ENCODE measurements at places on chromosomes 11 and 22.

DNA sequence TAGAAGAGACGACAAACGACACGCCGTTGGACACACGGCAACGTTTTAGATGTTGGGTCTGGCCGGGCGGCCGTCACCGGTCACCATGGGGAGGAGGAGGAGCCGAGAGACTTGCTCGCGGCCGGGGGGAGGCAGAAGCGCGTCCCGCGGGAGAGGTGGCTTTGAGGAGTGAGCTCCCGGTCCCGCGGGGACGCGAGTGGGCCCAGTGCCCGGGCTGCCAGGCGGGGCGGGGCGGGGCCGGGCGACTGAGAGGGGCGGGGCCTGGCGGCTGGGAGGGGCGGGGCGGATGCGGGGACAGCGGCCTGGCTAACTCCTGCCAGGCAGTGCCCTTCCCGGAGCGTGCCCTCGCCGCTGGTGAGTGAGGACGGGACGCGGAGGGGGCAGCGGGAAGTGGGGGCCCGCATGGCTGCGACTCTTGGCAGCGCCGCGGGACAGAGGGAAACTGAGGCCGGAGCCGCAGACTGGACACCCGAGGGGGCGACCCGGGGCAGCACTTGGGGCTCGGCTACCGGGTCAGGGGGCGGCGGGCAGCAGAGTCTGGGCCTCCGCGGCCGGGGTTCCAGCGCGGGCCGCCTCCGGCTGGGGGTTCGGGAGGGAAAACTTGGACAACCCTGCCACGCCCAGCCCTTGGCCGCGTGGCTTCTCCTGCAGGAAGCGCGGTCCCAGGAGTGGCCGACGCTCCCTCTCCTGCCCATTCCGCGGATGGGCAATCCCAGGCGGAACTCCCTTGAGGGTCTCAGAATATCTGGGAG, at the start of gene TSPO:
Gene TSPO, plus strand, starts transcription at position 309 of the 752 bp plus-strand sequence. CDS start 7,680 bp downstream, outside the sequence.
- no peak for DNase-seq

- no peak for DNase-seq
Observed at GRCh38 chr11:1193326-1194230, 29.3 kb upstream of the MUC5B start.

GRCh38 chr11:116481126-116481675, 291.6 kb downstream of the BUD13 start:
- no peak for DNase-seq

- DNase-seq, result no peak
Observed at GRCh38 chr11:66860449-66860831, 3.6 kb downstream of the LRFN4 start.

GRCh38 chr11:73350908-73351636, 25.1 kb upstream of the RELT start:
- no peak for DNase-seq
